ENCODE measurements at places on chromosomes 2 and 18. TPM values are rescaled to one million over a fixed set of nuclear protein-coding genes. Genes with fewer than 3 reads are reported as not detected.

Gene MAP2
- 2.1 TPM for total RNA-seq

Gene NXPH2
- not detected for total RNA-seq

Gene PRKD3
- total RNA-seq = 403 TPM

Gene SIGLEC15
- under 0.01 TPM for total RNA-seq

Gene CDH2
- total RNA-seq = 12.5 TPM

Gene CD8B2
- not detected for total RNA-seq

Gene LRRC30
- total RNA-seq = not detected

Gene FAM124B
- 0.62 TPM for total RNA-seq

Gene MC5R
- total RNA-seq = not detected

Gene TMEM178A
- total RNA-seq = not detected

Gene TXNL1
- 24.4 TPM for total RNA-seq

Gene CEP192
- 28.7 TPM for total RNA-seq

Gene LRATD1
- total RNA-seq = under 0.01 TPM

Gene HJURP
- 12.4 TPM for total RNA-seq

Gene BOK
- total RNA-seq = 4.6 TPM

Gene LCT
- under 0.01 TPM for total RNA-seq

Gene IL1RL2
- total RNA-seq = 0.34 TPM

Gene ZNF396
- 2.1 TPM for total RNA-seq

Gene PCGF1
- total RNA-seq = 23.6 TPM

Gene EGR4
- total RNA-seq = not detected

Gene CAVIN2
- total RNA-seq = not detected

Gene RAB11FIP5
- total RNA-seq = 20.7 TPM

Gene SYT4
- total RNA-seq = not detected

Gene UPP2
- not detected for total RNA-seq

Data from melanocyte of skin (primary cell).